Memory B cell (primary cell): ENCODE measurements at places on chromosomes 2 and 18.

DNA sequence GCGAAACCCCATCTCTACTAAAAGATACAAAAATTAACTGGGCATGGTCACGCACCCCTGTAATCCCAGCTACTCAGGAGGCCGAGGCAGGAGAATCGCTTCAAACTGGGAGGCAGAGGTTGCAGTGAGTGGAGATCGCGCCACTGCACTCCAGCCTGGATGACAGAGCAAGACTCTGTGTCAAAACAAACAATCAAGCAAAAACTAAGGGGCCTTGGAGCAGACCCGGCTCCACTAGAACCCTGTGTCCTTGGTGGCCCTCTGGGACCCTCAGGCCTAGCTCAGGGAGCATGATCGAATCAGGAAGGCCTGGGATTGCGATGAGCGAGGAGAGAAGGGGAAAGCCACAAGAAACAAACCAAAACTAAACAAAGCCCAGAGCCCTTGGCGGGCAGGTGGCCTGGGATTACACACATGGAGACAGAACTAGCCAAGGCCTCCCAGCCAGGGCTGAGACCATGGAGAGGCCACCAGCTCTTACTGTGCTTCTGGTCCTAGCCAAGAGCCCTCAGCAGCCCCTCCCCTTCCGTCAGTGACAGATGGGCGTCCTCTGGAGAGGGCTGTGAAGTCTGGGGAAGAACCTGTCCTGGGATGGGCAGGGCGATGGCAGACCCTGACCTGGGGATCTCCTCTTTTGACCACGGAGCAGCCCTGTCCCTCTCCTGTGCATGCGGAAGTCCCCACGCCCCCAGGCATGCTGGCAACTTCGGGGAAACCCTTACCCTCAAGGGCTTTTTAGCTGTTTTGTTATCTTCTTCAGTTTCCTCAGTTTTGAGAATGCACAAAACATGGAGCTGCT, 27.4 kb upstream of the CATIP start:
- DNase-seq, result peak; percentile 32

GRCh38 chr2:241135737-241136136, 13.5 kb downstream of the PASK start:
- no peak for DNase-seq

GRCh38 chr2:60095903-60096302, 457.6 kb downstream of the BCL11A start:
- no peak for DNase-seq

DNA sequence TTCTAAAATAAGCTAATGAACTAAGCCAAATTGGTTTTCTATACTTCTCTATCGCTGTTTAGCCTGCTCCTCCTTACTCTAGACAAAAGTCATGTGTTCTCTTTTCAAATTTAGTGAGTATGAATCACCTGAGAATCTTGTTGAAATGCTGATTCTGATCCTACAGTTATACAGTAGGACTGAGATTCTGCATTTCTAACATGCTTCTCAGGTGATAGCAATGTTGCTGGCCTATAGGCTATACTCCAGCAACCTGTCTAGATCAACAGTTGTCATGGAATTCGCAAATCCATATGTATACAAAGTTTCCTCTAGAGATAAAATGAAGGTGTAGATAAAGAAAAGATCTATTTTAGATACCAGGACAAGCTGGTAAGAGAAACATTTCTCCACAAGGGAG, 62.9 kb downstream of the MEMO1 start:
- no peak for DNase-seq
